CD8-positive, alpha-beta T cell (primary cell): ENCODE measurements at places on chromosomes 5 and 9.

DNA sequence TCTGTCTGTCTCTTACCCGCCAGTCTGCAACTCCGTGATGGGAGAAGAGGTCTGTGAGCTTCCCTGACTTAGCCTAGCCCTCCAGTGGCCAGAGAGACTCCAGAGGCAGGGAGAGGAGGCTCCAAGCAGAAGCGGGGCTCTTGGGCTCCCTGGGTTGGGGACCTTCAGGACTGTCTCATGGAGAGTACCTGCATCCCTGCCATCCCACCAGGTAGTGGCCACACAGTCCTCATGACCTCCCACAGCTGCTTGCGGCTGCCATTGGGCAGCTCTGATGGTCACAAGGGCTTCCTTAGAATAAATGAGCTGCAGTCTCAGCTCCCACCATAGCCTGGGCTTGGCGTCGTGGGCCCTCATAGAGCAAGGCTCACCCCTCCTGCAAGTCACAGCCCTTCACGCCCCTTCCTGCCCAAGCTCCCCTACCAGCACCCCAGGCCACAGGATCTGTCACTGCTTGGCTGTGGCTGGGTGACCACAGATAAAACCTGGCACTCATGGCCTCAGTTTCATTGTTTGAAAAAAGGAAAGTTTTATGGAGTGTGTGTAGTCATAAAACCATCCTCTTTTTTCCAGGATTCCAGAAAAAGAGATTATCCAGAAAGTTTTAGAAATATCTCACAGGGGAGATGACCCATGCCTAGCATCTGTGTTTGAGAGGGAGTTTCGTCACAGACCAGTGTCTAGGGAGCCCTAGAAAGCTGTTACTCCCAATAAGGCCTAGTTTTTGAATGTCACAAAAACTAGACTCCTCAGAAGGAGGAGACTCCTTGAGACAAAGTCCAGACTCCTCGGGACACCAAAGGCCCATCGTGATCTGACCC, 48.4 kb downstream of the PPARGC1B start:
- DNase-seq = no peak

DNA sequence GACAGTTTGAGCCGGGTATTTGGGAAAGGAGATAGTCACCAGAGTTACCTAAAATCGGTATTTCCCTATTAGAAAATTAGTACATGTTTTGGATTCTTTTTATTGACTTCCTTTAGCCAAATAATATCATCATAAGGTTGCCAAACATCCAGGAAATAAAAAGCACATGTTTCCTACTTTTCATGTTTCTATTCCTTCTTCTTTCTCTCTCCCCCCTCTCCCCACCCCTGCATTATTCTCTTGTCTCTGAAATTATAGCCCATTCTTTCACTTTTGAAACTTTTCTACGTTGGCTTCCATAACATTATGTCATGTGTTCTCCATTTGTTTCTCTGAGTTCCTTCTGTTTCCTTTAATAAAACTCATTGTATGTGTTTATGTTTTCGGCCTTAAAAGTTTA, 161.9 kb downstream of the ALDH1A1 start:
- no peak for DNase-seq

- DNase-seq = no peak
These were observed 221.8 kb upstream of the RASEF start for GRCh38 chr9:83284746-83285145.

- no peak for DNase-seq
These were observed 17.1 kb upstream of the OLFM1 start for GRCh38 chr9:135070198-135070951.

GRCh38 chr5:150406103-150406722, 6.5 kb downstream of the CD74 start:
- DNase-seq = no peak

DNA sequence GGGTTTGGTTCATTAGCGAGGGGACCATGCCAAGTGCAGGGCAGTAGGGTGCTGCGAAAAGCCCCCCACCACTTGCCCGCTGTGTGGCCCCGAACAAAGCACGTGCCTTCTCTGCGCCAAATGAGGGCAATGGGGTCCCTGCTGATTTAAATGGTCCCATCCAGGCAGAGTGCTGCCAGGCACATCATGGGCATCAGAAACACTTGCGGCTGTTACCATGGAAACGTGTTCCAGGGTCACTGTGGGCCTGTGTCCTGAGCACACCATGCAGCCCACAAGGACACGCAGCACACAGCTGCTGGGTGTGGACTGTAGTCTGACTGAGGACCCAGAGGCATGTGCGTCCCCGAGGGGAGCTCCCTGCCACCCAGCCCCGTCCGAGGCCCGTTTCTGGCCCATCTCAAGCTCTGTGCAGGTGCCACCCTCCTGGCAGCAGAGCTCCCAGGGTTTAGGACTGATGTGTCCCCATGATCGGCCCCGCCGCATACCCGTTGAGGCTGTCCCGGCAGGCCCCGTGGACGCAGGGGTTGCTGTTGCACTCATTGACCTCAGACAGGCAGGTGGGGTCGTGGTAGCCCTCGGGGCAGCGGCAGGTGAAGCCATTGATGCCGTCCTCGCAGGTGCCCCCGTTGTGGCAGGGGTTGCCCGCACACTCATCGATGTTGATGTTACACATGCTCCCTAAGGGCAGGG, 31.3 kb upstream of the SEC16A start:
- DNase-seq = no peak

- DNase-seq = no peak
These were observed 107.3 kb upstream of the DPYSL3 start for GRCh38 chr5:147617191-147617606.

- no peak for DNase-seq
These were observed 43.6 kb downstream of the CCDC192 start for GRCh38 chr5:127746756-127747155.

DNA sequence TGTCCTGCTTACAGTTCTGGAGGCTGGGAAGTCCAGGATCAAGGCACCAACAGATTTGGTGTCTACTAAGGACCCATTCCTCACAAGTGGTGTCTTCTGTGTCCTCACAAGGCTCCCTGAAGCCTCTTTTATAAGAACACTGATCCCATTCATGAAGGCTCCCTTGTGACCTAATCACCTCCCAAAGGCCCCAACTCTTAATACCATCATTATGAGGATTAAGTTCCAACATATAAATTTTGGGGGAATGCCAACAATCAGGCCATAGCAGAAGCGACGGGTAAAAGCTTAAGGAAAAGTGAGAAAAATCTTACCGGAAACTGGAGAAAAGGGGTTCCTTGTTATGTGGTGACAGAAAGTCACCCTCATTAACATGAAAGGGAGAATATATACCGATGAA, 11.2 kb downstream of the CTNNAL1 start:
- no peak for DNase-seq

DNA sequence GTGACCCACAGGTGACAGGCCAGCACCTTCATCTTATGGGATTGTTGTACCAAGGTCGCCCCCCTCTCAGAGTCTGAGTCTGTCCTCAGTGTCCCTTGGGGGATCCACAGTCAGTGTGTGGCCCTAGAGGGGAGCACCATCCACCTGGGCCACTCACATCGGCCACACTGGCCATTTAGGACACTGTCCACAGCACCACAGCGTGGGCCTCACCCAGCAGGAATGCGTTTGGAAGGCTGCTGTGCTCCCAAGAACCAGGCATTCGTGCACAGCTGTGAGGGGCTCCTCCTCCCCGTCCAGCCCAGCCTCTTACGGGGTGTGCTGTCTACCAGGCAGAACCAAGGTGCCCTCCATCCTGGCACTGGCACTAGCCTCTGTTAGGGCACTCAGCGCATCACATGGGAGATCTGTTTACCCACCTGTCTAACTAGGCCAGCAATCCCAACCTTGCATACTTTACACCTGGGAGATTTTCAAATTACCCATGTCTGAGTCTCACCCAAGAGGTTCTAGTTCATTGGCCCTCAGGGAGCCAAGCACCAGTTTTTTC, 24.5 kb upstream of the UBE2QL1 start:
- DNase-seq = no peak

GRCh38 chr5:149940077-149940574, 4.5 kb downstream of the PDE6A start:
- DNase-seq = peak; percentile 5

GRCh38 chr5:135565725-135566421, 12.9 kb downstream of the CXCL14 start:
- DNase-seq = peak; percentile 70

DNA sequence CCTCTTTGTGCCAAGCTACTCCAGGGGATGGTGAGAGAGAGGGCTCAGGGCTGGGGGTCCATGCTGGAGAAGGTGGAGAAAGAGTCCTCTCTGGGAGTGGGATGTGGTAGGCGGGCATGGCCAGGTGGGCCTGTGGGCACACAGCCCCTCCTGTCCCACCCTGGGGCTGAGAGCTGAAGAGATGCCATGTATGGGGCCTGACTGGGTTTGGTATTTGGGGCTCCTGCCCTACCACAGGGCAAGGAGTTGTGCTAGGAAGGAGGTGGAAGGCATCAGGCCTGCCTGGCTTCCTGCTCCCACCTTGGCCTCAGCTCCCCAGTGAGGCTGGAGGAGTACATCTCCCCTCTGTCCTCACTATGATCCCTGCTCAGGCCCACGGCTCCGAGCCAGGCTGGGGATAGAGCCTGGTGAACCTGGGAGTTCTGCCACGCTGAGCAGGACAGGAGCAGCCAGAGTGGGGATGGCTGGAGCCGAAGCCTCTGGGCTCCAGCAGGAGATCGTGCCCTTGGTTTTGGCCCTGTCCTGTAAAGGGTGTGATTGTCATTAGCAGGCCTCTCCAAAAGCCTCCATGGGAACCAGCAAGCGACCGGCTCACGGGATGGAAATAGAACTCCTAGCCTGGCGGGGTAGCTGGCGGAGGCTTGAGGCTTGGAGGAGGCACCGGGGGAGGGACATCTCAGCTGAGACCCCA, 75.5 kb downstream of the CACNA1B start:
- no peak for DNase-seq

- no peak for DNase-seq
These were observed 13.2 kb upstream of the C5orf58 start for GRCh38 chr5:170219615-170220014.

DNA sequence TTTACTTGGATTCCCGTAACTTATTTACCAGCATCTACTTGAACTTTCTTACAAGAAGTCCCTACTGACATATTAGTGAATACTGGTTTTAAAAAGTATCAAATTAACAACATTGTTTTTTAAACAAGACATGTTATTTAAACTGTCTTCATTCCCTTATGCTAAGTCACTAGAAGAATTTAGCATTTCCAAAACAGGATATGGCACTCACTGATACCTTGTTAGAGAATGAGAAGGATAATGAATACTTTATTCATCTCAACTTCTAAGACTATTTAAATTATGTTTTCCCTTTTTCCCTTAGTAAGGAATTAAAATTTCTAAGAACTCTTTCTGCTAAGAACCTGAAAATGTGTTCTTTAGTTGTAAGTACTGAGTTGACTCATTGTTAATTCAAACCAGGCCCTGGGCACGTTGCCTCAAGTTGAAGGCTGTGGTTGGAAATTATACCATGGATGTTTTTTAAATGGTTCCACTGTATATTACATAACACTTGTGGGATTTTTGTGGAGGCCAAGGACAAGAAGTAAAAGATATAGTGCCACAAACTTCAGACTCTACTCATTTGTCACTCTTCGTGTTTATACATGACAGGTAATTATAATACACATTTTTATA, 219.0 kb upstream of the EDIL3 start:
- no peak for DNase-seq

DNA sequence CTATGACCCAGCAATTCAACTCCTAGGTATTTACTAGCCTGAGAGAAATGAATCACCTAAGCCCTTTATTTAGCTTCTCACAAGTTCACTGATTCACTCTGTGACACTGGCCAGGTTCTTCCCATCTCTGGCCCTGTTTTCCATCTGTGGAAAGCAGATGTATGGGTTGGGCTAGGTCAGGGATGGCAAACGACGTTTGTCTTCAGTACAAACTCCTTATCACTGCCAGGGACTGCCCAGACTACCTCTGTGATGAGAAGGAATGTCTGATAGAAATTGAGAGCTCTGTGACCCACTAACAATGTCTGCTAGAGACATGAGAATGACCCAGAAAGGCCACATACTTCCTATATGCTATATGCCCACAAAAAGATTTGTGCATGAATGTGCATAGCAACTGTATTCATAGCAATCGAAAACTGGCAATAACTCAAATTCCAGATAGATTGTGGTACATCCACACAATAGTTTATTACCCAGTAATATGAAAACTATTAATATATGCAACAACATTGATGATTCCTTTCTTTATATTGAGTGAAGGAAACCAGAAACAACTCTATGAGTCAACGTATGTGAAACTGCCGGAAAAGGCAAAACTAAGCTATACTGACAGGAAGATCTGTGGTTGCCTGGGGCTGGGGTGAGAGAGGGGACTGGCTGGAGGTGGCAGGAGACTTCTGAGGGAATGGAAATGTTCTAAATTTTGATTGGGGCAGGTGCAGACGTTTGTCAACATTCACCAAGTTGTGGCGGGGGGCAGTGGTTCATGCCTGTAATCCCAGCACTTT, 32.0 kb upstream of the ADAM19 start:
- DNase-seq = peak; percentile 62

DNA sequence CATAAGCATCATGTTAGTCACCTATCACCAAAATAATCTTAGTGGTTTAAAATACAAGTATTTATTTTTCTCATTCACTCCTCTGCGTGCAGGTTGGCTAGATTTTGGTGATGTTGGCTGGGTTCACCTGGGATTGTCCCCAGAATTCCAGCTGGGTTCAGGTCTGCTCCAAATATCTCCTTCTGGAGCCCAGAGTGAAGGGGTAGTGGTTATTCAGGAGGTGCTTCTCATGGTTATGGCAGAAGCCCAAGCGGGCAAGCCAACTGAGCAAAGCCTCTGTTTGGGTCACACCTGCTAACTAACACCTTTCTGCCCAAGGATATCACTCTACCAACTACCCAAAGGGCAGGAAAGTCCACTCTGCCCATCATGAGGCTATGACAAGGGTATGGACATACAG, 4.7 kb upstream of the SLC25A46 start:
- DNase-seq = no peak

DNA sequence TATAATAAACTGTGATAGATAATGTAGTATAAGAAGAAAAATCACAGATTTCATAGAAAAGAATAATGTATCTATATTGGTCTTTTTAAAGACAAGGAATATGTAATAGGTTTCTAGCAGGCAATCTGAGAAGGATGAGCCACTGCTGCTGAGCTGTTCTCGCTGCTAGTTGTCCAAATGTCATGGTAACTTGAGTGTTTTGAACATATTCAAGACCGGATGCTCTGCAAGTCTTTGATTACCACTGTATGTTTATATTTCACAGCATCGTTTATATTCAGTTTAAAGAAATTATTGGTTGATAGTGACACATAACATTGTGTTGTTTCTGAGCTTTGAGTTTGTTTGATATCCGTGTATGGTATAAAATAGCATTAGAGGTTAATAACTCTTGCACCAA, 9.6 kb downstream of the C5orf47 start:
- no peak for DNase-seq

DNA sequence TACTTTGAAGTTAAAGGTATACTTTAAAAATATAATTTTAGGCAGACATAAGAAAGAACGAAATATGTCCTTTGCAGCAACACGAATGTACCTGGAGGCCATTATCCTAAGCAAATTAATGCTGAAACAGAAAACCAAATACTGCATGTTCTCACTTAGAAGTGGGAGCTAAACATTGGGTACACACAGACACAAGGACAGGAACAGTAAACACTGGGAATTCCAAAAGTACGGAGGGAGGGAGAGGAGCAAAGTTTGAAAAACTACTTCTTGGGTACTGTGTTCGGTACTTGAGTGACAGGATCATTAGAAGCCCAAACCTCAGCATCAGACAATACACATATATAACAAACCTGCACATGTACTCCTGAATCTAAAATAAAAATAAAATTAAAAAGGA, 40.9 kb downstream of the TJP2 start:
- DNase-seq = no peak

- DNase-seq = no peak
These were observed 145.1 kb upstream of the ADAMTS16 start for GRCh38 chr5:4995014-4995413.

GRCh38 chr5:26942481-26942880, 95.9 kb downstream of the CDH9 start:
- no peak for DNase-seq
